ENCODE measurements at places on chromosomes 7 and 10.

GRCh38 chr7:130822642-130823041 is 88.6 kb upstream of the KLF14 start:
- no peak for DNase-seq

DNA sequence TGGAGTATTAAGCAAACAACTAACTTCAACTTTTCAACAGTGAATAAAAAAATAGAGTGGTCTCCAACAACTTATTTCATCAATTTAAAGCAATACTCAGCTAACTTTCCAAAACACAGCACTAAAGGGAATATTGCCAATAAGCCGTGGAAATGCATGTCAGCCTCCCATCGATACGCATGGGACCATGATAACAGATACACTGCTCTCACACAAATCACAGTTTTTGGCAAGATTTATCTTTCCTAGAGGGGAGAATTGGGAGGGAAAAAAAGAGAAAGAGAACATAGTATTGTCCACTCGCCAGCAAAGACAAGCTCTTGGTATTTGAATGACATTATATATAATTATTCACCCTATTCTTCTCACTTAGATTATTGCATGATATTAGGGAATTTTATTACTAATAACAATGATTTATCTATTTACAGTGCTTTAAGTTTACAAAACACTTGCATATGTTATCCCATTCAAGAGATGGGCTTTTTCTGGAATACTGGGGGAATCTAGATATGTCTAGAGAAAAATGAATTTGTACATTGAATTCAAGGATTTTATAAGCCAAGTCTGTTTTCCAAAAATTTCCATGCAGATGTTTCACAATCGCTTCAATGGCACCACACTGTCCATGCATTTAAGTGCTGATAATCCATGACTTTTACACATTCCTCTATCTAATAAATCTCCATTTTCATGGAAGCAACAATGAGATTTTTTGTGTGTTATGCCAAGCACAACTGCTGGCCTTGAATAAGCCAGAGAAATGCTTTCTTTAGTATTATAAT is 194.0 kb upstream of the MGMT start:
- DNase-seq: no peak

GRCh38 chr7:105675934-105676371 is 94.7 kb upstream of the EFCAB10 start:
- peak; percentile 93 for DNase-seq

GRCh38 chr10:86355571-86356038 is 11.0 kb downstream of the GRID1 start:
- DNase-seq: no peak

- no peak for DNase-seq
Measured at GRCh38 chr10:31166606-31167005, 134.9 kb upstream of the ZNF438 start.

GRCh38 chr10:21078410-21079329 is 181.6 kb upstream of the NEBL start:
- peak; percentile 25 for DNase-seq

DNA sequence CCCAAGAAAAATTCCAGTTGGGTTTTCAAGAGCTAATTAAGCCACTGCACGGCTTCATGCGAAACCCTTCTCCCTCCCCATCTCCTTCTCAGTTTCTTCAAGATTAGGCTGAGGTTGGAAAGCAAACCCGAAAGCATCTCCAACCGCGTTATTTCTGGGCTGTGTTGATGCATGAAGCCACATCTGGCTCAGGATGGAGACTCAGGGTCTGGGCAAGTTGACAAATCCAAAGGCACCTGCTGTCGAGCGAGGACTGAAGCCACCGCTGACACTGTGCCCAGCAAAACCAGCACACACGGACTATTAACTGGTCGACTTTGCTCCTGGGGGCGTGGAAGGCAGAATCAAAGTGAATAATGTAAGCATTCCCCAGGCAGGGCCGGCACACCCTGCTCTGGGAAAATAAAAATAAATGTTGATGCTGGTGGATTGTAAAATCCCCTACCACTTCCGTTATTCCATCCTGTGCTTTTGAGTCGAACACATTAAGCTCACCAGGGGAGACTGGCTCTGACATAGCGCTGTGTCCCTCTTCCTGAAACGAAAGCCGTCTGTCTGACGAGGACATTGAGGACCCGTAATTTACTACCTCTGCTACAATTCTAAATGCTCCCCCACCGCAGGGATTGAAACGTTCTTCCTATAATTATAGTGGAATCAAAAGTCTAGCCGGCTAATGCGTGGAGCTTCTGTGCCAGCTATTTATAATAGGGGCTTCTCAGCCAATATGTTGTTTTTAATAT is 269.8 kb downstream of the ADARB2 start:
- no peak for DNase-seq

DNA sequence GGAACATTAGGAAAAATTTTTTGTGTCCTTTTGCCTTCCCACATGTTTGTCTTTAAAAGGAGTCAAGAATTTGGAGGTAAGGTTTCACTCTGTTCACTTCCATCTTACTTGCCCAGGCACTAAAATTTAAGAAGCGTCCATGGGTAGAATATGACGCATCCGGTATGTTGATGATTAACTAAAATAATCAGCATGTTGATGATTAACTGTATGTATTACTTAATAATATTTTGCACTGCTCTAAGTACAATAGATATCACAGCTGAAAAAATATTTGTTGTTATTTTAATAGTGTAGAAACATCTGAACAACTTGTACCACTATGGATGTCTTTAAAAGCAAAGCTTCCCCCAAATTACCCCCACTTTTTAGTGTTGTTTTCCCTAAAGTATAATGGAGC is 11.5 kb downstream of the ANKRD22 start:
- no peak for DNase-seq

GRCh38 chr10:84523526-84523925 is 195.1 kb downstream of the CCSER2 start:
- no peak for DNase-seq

GRCh38 chr10:101840102-101840684 is 3.4 kb downstream of the KCNIP2 start:
- DNase-seq: no peak

GRCh38 chr7:82247814-82248433 is 195.7 kb downstream of the CACNA2D1 start:
- DNase-seq: no peak

- no peak for DNase-seq
Measured at GRCh38 chr10:110764378-110764777, 107.3 kb upstream of the PDCD4 start.

- DNase-seq: no peak
Measured at GRCh38 chr10:24451325-24451820, 242.4 kb downstream of the KIAA1217 start.

GRCh38 chr7:27141923-27142579 is 1.4 kb downstream of the HOXA5 start:
- no peak for DNase-seq

DNA sequence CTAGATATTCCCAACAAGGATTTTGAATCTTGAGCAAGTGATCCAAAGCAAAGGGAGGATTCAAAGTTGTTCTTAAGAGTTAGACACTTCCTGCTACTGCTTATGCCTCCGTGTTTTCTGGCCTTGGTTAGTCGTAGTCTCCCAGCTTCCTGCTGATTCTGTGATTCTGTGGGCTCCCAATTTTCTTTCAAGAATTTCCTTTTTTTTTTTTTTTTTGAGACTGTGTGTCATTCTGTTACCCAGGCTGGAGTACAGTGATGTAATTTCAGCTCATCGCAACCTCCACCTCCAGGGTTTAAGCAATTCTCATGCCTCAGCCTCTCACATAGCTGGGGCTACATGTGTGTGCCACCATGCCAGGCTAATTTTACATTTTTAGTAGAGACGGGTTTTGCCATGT is 4.4 kb upstream of the ITGB8 start:
- DNase-seq: no peak

- DNase-seq: no peak
Measured at GRCh38 chr10:96228408-96228994, 42.9 kb downstream of the BLNK start.

DNA sequence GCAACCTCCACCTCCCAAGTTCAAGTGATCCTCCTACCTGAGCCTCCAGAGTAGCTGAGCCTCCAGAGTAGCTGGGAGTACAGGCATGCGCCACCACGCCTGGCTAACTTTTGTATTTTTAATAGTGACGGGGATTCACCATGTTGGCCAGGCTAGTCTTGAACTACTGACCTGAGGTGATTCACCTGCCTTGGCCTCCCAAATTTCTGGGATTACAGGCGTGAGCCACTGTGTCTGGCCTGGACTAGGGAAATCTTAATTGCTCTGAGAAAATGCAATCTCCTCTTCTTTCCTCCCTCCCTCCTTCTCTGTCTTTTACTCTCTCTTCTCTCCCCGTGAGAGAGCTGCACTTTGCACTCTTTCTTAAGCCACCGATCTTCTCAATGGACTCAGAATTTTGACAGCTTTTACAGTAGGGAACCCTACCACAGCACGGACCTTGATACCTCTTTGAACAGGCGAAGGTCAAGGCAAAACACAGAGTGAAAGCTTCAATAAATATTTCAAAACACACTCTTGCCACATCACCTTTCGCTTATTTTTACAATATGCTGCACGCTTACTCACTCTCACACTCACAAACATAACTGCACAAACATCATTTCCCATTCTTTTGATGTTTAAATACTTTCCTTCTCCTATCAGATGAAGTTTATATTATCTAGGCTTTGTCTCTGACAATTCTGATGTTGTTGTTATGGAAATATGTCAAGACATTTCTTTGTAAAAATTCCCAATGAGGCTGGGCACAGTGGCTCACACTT is 173.4 kb upstream of the NRP1 start:
- DNase-seq: no peak

DNA sequence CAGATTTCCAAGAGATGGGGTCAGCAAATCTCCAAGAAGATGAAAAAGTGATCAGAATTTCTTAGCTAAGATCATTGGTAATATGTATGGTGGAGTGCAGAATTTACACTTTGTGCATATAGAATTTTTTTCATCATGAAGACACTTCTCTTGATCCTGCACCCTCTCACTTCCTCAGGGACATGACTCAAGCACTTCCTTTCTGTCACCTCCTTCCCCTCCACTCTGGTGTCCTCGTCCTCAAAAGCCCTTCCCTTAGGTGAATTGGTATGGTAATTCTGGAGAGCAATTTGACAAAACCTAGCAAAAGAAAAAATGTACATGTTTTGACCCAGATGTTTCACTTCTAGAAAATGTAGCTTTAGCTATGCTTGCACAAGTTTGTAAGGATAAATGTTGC is 18.1 kb downstream of the CALN1 start:
- DNase-seq: no peak

GRCh38 chr7:80622541-80622940 is 15.9 kb upstream of the CD36 start:
- no peak for DNase-seq

- no peak for DNase-seq
Measured at GRCh38 chr7:38831259-38831996, 77.6 kb downstream of the VPS41 start.

- no peak for DNase-seq
Measured at GRCh38 chr10:24438800-24439199, 229.9 kb downstream of the KIAA1217 start.

DNA sequence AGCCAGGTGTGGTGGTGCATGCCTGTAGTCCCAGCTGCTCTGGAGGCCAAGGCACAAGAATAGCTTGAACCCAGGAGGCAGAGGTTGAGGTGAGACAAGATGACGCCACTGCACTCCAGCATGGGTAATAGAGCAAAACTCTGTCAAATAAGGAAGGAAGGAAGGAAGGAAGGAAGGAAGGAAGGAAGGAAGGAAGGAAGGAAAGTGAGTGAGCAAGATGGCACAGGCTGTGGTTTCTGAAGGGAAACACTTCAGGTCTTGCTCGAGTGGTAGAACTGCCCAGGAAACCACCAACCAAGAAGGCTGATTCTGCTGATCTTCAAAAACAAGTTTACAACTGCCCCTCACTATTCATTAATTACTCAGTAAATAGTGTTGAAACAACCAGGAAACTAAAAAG is 45.2 kb downstream of the EZH2 start:
- DNase-seq: no peak

DNA sequence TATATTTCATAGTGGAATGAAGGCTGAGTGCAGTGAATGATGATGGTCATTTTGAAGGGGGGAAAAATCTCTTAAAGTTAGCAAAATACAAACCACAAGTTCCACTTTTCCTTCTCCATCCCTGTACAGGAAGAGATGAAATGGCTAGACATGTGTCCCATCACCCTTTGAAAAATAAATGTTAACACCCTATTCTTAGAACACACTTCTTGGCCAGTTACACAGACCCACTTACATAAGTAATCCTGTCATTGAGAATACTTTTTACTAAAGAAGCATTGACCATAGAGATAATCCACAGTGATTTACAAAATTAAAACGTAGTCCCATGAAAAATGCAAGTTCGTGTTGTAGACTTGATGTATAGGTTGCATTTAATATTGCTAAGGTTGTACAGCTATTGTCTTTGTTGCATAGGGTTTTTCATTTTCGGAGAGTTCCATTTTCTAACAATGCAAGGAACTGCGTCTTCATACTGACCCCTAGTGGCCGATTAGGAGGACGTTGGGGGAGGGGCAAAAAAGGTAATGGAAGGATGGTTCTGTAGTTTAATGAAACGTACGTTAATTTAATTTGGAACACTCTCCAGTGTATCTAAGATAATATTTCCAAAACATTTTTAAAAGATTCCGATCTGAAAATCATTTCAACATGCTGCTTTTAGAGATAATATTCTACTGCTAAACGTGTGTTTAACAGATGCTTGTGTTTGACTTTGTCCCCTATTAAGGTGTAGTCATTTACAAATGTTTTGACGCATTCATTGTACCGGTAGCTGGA is 60.9 kb downstream of the ARMC3 start:
- DNase-seq: peak; percentile 25

GRCh38 chr10:60901561-60902235 is 42.3 kb downstream of the RHOBTB1 start:
- peak; percentile 41 for DNase-seq

- no peak for DNase-seq
Measured at GRCh38 chr10:68046642-68047041, 28.4 kb downstream of the HERC4 start.

DNA sequence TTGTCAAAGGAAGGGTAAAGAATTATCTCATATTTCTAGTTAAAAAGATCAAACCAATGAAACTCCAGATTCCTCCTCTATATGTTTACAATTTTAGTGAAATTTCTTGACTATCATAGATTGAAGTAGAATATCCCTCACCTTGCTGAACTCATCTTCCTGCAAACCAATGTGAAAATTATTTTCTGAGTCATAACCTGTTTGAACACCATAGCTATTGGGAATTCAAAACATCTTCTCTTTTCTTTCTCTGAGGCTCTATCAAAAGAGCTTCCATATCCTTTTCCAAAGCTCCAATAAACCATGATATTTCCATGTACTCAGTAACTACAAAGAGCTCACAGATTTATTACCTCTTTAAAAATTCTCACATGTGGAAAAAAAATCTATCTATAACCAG is 134.3 kb downstream of the DOCK4 start:
- DNase-seq: no peak

Measured in NCI-H2029 treated with DMSO at 0.1 percent for 48 hours (cell line).